GM23338 (cell line): ENCODE measurements at places on chromosomes 7 and 10. TPM values are rescaled to one million over a fixed set of nuclear protein-coding genes. Genes with fewer than 3 reads are reported as not detected.

The SHH gene
- polyA plus RNA-seq: not detected in 2 replicates

The PRPS1L1 gene
- not detected in 2 replicates for polyA plus RNA-seq

DNA sequence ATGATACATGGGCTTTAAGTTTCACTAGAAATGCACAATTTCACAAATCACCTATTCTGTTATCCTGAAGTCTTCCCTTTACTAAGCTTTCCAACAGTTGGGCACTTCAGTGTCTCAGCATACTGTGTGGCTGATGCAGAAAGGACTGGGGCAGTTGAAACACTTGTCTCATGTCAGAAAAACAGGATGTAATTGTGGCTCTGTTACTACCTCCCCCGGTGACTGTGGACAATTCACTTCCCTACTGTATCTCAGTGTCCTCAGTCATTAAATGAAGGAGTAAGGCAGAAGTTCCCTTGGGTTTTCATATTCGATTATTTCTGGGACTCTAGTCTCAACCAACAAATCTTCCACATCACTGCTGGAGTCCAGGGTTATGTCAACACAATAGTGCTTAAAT is 17.9 kb downstream of the ANKRD22 start:
- no peaks in the 10 kb centered on the region for H3K4me1 ChIP-seq
- no peak overlapping the region for H3K27ac ChIP-seq
- no peaks in the 10 kb centered on the region for H3K36me3 ChIP-seq
- H3K27me3 ChIP-seq: no peaks in the 10 kb centered on the region

- peak overlapping the region; percentile 68 for H3K27ac ChIP-seq
- H3K36me3 ChIP-seq: peaks cover 8% of the 10 kb centered on the region; the same call in 1 of the 2 replicates
- no peak overlapping the region for H3K4me3 ChIP-seq
- peaks cover 30% of the 10 kb centered on the region for H3K4me1 ChIP-seq
- DNase-seq: peak; percentile 36
Observed at GRCh38 chr10:77850620-77851231, 75.8 kb downstream of the DLG5 start.

DNA sequence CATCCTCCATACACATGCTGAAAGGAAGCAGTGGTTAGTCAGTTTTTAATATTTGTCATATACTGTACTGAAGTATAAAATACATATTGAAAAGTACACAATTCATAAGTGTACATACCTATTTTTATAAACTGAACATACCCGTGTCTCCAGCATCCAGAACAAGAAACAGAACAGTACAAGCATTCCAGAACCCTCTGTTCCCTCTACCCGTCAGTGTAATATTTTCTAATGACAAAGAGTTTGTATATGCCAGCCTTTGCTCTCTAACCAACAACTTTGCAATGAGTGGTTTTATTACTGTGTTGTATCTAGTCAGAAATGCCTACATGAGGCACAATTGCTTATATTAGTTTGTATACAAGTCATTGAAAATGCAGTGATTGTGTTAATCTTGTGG is 18.7 kb upstream of the RAB18 start:
- H3K36me3 ChIP-seq: no peaks in the 10 kb centered on the region
- H3K4me1 ChIP-seq: no peaks in the 10 kb centered on the region
- H3K4me3 ChIP-seq: no peak overlapping the region
- H3K27ac ChIP-seq: no peak overlapping the region

GRCh38 chr10:115129752-115130151 is 36.6 kb downstream of the ATRNL1 start:
- H3K4me1 ChIP-seq: no peaks in the 10 kb centered on the region
- H3K36me3 ChIP-seq: no peaks in the 10 kb centered on the region
- no peak overlapping the region for H3K4me3 ChIP-seq
- DNase-seq: peak; percentile 57

The TMEM273 gene
- polyA plus RNA-seq: not detected in 2 replicates

The EVX1 gene
- polyA plus RNA-seq: not detected in 2 replicates

- no peak for DNase-seq
- no peak overlapping the region for H3K27ac ChIP-seq
- no peaks in the 10 kb centered on the region for H3K27me3 ChIP-seq
- H3K36me3 ChIP-seq: no peaks in the 10 kb centered on the region
- H3K4me1 ChIP-seq: peaks cover 24% of the 10 kb centered on the region
- no peak overlapping the region for H3K4me3 ChIP-seq
Observed at GRCh38 chr7:139648941-139649425, 125.5 kb downstream of the CLEC2L start.

GRCh38 chr7:82690929-82691328 is 247.4 kb upstream of the CACNA2D1 start:
- H3K27ac ChIP-seq: no peak overlapping the region
- no peaks in the 10 kb centered on the region for H3K27me3 ChIP-seq
- H3K4me3 ChIP-seq: no peak overlapping the region
- peaks cover 3% of the 10 kb centered on the region; the same call in 1 of the 2 replicates for H3K4me1 ChIP-seq
- H3K36me3 ChIP-seq: no peaks in the 10 kb centered on the region

- peaks cover 11% of the 10 kb centered on the region; the same call in 1 of the 2 replicates for H3K4me1 ChIP-seq
- H3K27ac ChIP-seq: no peak overlapping the region
- no peak overlapping the region for H3K4me3 ChIP-seq
- H3K36me3 ChIP-seq: no peaks in the 10 kb centered on the region
- no peak for DNase-seq
Observed at GRCh38 chr7:102303669-102304422, 17.2 kb downstream of the SH2B2 start.

DNA sequence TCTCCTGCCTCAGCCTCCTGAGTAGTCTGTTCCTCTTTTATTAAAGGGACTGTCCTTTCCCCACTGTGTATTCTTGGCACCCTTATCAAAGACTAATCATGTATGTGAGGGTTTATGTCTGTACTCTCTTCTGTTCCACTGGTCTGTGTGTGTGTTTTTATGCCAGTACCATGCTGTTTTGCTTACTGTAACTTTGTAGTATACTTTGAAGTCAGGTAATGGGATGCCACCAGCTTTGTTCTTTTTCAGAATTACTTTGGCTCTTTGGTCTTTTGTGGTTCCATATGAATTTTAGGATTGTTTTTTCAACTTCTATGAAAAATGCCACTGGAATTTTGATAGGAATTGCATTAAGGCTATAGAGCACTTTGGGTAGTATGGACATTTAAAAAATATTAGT is 14.1 kb upstream of the AMZ1 start:
- DNase-seq: no peak
- no peaks in the 10 kb centered on the region for H3K27me3 ChIP-seq
- no peaks in the 10 kb centered on the region for H3K36me3 ChIP-seq

The SORBS1 gene
- 50.5 and 51.5 TPM in 2 replicates for polyA plus RNA-seq

The IFIT1B gene
- 0.10 TPM in 2 replicates for polyA plus RNA-seq

DNA sequence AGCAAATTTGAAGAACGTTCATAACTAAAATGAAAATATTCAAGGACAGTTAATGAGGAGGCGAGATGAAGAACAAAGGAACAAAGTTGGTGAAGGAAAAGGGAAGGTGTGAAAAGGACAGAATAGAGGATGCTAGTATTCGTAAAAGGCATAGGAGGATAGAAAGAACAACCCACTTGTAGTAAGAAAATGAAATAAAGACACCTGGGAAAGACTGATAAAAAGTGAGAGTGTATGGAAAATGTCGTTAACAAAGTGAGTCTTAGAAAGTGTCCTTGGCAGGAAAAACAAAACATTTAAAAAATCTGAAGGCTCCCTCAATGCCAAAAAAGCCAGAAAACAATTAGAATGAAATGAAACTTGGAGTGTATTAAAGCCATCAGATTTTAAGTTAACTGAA is 29.6 kb upstream of the ZC3HAV1 start:
- no peak overlapping the region for H3K27ac ChIP-seq
- no peaks in the 10 kb centered on the region for H3K27me3 ChIP-seq
- H3K4me3 ChIP-seq: no peak overlapping the region
- H3K36me3 ChIP-seq: no peaks in the 10 kb centered on the region
- no peaks in the 10 kb centered on the region for H3K4me1 ChIP-seq
- DNase-seq: no peak

DNA sequence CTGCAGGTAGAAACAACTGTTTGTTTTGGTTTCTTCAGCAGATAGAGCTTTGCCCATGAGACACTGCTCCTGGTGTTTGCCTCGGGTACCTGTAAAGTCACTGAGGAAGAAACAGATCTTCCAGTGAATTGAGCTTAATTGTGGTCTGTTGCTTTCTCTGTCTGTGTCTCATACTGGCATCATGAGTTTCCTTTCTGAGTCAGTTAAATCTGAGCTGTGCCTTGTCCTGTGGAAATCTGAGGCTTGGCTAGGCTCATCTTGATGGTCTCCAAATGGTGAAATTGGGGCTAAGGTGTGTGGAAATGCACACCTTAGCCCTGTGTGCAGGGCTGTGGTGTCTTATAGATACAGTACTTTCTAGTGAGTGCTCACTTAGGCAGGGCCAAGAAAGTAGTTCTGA is 67.4 kb downstream of the GBF1 start:
- H3K4me3 ChIP-seq: no peak overlapping the region
- DNase-seq: no peak
- 0 out of 2 replicates have a peak, but pooled peaks cover 4% of the 10 kb centered on the region for H3K4me1 ChIP-seq

DNA sequence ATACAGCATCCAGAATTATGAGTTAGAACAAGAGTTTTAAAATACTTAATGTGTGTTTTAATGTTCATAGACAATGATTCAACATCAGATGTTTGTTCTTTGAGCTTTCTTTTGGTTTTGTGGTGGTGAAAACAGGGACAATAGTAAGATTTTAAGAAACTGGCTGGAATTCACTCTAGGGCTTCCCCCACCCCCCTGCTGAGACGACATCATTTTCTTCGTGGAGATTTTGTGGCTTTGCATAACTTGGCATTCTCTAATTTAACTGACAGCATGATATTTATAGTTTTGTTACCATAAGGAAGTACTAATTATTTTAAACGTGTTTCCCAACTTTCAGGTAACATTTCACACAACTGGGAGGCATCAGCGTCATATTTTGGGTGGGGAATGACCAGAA is 184.1 kb downstream of the BICC1 start:
- H3K27me3 ChIP-seq: no peaks in the 10 kb centered on the region
- H3K27ac ChIP-seq: no peak overlapping the region
- peak; percentile 21 for DNase-seq
- H3K4me1 ChIP-seq: peaks cover 9% of the 10 kb centered on the region; the same call in 1 of the 2 replicates
- no peaks in the 10 kb centered on the region for H3K36me3 ChIP-seq

The PALD1 gene
- 11.1 and 11.9 TPM in 2 replicates for polyA plus RNA-seq

The ZNRF2 gene
- polyA plus RNA-seq: 6.0 TPM in 2 replicates

The BMPER gene
- 0.53 and 0.77 TPM in 2 replicates for polyA plus RNA-seq

The ITPRID1 gene
- 0.05 TPM in 1 of 2 replicates, not detected in the other for polyA plus RNA-seq

- H3K4me1 ChIP-seq: peaks cover 7% of the 10 kb centered on the region; the same call in 1 of the 2 replicates
- no peaks in the 10 kb centered on the region for H3K36me3 ChIP-seq
- no peaks in the 10 kb centered on the region; the same call in 1 of the 2 replicates for H3K27me3 ChIP-seq
- no peak overlapping the region for H3K27ac ChIP-seq
Observed at GRCh38 chr7:23021596-23021995, 7.7 kb upstream of the HYCC1 start.

The PPIA gene
- 6,375 and 6,524 TPM in 2 replicates for polyA plus RNA-seq
